Activated naive CD8-positive, alpha-beta T cell treated with anti-CD3 and anti-CD28 coated beads, Interleukin-2, amount 10 ng/mL, durations not matched to agents 7 days and 5 days (primary cell): ENCODE measurements at places on chromosomes 3 and 15.

GRCh38 chr3:105788593-105788992 is 80.2 kb downstream of the CBLB start:
- peaks cover 59% of the 10 kb centered on the region for H3K36me3 ChIP-seq
- H3K27me3 ChIP-seq = no peaks in the 10 kb centered on the region
- no peak for DNase-seq

DNA sequence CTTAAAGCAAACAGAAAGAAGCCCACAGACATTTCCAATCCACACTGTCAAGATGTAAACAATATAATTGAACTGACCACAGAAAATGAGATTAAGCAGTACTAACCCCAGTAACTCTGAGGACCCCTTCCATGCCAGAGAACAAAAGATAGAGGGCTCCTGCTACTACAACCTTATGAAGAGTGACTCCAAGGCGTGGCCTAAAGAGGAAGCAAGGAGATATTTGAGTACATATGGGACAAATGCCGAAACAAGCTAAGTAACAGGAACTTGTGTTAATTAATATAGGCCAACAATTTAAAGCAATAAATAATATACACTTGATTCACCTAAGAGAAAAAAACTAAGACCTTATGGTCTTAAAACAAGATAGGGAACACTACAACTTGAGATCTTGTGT is 25.0 kb upstream of the VPS39 start:
- peaks cover 20% of the 10 kb centered on the region for H3K36me3 ChIP-seq
- no peak overlapping the region for H3K4me3 ChIP-seq
- H3K27me3 ChIP-seq = no peaks in the 10 kb centered on the region
- H3K4me1 ChIP-seq = peaks cover 2% of the 10 kb centered on the region
- DNase-seq = no peak

DNA sequence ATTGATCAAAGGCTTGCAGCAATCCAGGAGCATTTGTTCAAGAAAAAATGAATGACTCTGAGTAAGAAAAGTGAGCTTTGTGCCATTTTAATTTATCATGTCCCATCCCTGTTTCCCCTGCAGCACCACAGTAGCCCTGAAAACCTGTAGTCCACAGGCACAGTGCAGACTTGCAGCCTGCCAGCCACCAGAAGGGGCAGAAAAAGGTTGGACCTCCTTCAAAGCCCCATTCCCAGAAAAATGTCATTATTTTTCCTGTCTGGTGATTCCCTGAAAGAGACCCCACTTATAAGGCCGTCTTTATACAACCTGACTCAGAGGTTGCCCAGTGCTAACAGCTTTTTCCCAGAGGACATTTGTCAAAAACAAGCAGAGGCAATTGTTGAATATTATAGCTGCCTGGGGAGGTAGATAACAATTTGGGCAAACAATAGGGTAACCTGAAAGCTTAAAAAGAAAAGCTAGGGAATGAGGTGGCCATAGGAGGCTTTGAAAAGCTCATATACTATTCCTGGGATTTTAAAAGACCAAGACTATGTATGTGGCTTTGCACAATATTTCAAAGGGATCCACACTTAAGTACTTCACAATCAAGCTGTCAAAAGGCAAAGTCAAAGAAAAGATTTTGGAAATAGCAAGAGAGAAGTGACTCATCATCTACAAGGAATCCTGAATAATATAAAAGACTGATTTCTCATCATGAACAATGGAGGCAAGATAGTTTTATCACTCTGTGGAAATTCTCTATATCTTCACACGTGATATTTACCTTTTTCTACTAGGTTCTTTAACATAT is 136.8 kb upstream of the PLXNA1 start:
- H3K27ac ChIP-seq = no peak overlapping the region
- no peaks in the 10 kb centered on the region for H3K36me3 ChIP-seq
- no peak for DNase-seq
- no peak overlapping the region for H3K4me3 ChIP-seq
- H3K4me1 ChIP-seq = no peaks in the 10 kb centered on the region

DNA sequence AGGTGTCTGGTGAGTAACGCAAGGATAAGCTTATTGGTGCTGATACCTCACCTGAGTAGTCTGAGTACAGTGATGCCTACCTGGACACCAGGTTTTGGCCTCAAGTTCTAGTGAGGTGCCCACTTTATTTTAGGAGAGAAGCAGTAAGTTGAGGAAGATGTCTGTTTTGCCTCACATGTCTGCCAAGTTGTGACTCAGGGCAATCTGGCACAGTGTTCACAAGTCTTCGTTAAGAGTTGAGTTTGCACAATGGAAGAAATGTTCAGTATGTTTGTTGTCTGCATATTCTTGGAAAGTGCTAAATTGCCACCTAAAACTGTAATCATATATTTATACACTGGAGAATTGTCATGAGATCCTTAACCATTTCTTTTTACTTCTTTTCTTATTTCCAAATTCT is 122.2 kb downstream of the KCNH8 start:
- no peaks in the 10 kb centered on the region for H3K36me3 ChIP-seq
- H3K4me3 ChIP-seq = no peak overlapping the region
- no peak for DNase-seq
- H3K4me1 ChIP-seq = no peaks in the 10 kb centered on the region
- H3K27ac ChIP-seq = no peak overlapping the region
- H3K27me3 ChIP-seq = no peaks in the 10 kb centered on the region

DNA sequence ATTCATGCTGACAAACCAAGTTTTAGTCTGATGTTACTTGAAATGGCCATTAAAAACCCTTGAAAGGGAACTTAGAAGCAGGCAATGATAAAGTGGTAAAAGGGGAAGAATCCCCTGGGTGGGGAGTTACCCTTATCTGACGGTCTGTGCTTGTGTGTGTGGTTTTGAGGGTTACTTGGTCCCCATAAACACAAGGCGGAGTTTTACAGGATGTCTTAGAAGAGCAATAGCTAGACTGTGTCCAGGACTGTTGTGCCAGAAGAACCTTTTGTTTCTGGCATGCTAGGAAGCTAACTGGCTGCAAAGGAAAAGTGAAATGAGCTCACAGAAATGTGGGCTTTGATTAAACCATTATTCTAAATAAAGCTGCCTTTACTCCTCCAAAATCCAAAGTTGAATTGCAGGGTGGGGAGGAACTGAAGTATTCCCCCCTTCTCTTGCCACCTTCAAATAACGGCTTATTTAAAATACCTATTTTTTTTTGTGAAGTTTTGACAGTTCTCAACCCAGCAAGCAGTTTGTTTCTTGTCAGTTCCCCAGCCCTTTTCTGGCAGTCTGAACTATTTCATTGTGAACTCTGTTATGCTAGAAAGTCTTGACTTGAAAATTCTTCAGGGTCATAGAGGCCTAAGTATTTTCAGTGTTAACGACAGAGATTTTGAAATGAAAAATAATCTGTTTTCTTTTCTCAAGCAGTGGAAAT is 443.5 kb downstream of the OTOL1 start:
- H3K4me1 ChIP-seq = no peaks in the 10 kb centered on the region
- DNase-seq = no peak
- H3K27ac ChIP-seq = no peak overlapping the region
- H3K4me3 ChIP-seq = no peak overlapping the region
- no peaks in the 10 kb centered on the region for H3K27me3 ChIP-seq
- no peaks in the 10 kb centered on the region for H3K36me3 ChIP-seq

DNA sequence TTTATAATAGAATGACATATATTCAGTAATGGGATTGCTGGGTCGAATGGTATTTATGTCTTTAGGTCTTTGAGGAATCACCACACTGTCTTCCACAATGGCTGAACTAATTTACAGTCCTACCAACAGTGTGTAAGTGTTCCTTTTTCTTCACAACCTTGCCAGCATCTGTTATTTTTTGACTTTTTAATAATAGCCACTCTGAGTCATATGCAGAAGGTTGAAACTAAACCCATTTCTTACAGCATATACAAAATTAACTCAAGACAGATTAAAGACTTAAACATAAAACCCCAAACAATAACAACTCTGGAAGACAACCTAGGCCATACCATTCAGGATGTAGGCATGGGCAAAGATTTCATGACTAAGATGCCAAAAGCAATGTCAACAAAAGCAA is 671.4 kb downstream of the AGBL1 start:
- H3K4me1 ChIP-seq = no peaks in the 10 kb centered on the region
- H3K27ac ChIP-seq = no peak overlapping the region
- H3K4me3 ChIP-seq = no peak overlapping the region
- no peaks in the 10 kb centered on the region for H3K27me3 ChIP-seq

GRCh38 chr3:5298453-5298852 is 110.9 kb downstream of the EDEM1 start:
- H3K36me3 ChIP-seq = no peaks in the 10 kb centered on the region
- no peak overlapping the region for H3K27ac ChIP-seq
- H3K27me3 ChIP-seq = no peaks in the 10 kb centered on the region
- peaks cover 2% of the 10 kb centered on the region for H3K4me1 ChIP-seq
- no peak overlapping the region for H3K4me3 ChIP-seq
